ENCODE measurements at places on chromosomes 12 and 14. TPM values are rescaled to one million over a fixed set of nuclear protein-coding genes. Genes with fewer than 3 reads are reported as not detected.

GRCh38 chr14:67464879-67465278 lies 23.6 kb downstream of the TMEM229B start:
- no peak for DNase-seq

MMP19 gene
- total RNA-seq: not detected

MYL2 gene
- not detected for total RNA-seq

DDX51 gene
- total RNA-seq: 39.9 TPM

GRCh38 chr14:81571437-81571836 lies 37.8 kb upstream of the SEL1L start:
- DNase-seq: no peak

GRCh38 chr12:81206429-81206828 lies 128.6 kb downstream of the ACSS3 start:
- DNase-seq: no peak

PIWIL1 gene
- total RNA-seq: not detected

GRCh38 chr14:64706593-64707193 lies 2.5 kb downstream of the PLEKHG3 start:
- no peak for DNase-seq

SMOC1 gene
- not detected for total RNA-seq

- DNase-seq: no peak
Measured at GRCh38 chr12:116337312-116337711, 59.8 kb upstream of the MED13L start.

KANSL2 gene
- total RNA-seq: 59.5 TPM

DNA sequence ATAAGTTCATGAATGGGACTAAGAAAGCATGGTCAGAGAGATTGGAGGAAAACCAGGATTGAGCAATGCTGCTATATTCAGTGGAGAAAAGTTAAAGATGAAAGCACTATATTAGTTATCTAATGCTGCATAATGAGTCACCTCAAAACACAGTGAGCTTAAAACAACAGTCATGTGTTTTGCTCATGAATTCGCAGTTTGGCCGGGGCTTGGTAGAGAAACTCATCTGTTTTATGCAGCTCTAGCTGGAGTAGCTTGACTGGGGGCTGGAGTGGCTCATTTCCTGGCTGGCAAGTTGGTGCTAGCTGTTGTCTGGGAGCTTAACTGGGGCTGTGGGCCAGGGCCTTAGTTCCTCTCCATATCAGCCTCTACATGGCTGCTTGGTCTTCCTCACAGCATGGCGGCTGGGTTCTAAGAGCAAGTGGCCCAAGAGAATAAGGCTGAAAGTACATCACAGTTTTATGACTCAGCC lies 90.1 kb downstream of the ADCK1 start:
- DNase-seq: no peak
